Stimulated activated memory B cell treated with anti-CD40 and anti-IgM and Interleukin-4, amounts not matched to agents 10 μg/mL and 1 μg/mL and 100 μg/mL, for 72 hours (primary cell): ENCODE measurements at places on chromosomes 16 and 17.

DNA sequence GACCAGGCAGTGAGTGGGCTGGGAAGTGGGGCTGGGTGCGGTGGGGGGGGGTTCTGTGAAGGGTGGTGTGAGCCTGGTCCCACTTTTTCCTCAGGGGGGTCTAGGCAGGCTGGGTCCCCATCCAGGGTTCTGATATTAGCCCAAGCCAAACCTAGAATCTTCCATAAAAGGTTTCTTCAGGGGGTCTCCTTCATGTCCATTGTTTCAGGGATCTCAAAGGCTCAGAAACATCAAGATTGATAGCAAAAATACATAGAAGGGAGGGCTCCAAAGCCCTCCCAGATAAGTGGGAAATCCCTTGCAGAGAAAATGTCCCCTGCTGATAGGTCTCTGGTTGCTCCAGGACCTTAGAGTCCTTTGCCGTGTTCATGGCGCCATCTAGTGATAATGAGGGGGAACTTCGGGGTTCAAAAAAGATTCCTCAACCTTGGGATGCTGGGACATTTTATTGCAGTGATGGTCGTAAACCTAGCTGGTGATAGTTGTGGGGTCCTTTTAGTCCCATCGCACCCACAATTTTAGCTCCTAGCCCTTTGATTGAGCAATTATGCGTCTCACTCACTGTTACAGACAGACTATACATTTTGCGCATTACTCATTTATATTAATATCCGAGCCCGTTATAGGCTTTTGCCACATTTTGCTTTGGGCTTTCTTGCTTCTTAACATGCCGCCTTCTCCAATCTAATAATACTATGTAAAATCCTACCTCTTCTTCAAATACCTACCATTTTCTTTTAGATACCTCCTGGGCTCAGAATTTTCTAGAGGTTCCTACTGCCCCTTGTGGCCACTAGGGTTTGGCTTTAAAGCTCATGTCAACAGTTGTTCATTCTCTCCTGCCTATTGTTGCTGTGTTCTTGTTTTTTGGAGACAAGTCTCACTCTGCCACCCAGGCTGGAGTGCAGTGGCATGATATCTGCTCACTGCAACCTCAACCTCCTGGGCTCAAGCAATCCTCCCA is 35.1 kb downstream of the IGF2BP1 start:
- ATAC-seq = peak; percentile 63

GRCh38 chr16:88983771-88984687 is 7.0 kb upstream of the CBFA2T3 start:
- peak; percentile 88 for ATAC-seq

DNA sequence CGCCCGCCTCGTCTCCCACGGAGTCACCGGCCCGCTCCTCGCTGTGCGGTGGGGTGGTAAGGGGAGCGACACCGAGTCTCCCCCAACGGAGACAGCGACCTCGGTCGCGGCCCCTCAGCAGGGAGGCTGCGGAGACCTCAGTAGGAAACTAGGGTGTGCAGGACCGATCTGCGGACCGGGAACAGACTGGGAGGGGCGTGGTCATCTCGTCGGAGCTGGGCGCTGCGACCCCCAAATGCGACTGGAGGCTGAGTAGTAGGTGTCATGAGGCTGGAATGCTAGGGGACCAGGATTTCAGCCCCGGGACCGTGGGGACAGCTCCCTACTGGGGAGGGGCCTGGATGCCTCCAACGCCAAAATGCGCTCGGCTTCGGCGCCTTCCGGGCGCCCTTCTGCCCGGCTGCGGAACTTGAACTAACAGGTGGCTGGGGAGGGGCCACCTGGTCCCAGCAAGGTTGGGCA is 1.3 kb downstream of the CACNG4 start:
- no peak for ATAC-seq

DNA sequence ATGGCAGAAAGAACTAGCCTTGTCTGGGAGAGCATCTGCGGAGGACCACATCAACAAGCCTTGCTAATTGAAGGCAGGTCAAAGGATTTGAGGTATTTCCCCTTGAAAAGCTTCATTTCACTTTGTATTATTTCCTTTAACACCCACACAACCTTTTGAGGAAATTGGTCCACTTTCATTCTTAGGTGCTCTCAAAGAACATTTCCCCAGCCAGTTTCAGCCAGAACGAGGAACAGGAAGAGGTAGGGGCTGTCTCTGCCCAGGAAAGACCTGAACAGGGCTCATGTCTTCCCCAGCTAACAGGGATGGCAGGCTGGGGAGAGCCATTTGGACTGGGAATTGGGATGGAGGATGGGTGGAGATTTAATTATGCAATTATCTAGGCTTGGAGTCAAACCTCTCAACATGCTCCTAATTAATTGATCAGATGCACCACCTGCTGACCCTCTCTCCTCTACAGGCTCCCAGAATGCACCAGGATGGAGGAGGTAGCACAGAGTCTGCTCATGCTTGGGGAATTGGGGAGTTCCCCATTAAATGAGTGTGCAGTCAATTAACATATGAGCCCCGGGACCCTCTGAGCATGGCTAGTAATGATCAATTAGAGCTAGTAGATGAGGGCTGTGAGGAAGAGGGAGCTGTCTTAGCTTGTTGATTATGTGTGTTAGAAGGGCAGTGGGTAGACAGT is 84.6 kb downstream of the GP2 start:
- peak; percentile 45 for ATAC-seq
